Putamen (tissue), 1 donor: ENCODE measurements at places on chromosomes 1 and 21.

DNA sequence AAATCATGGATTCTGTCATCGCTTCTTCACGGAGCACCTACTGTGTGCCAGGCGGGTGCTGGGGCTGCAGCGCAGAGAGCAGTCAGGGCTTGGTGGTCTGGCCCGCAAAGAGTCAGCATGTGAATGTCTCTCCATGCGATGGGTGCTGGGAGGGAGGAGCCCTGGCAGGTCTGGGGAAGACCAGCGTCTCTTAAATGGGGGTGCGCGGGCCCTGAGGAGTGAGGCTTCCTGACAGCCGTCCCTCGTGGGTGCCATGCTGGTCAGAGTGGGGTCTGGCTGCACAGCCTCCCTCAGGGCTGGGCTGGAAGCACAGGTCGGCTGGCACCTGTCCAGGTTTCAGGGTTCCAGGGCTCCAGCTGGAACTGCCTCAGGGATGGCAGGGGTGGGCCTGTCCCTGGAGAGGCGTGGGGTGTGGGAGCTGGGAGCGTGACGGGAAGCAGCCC is 18.5 kb downstream of the TP73 start:
- DNase-seq, result no peak

- DNase-seq, result no peak
Measured at GRCh38 chr1:248881261-248881660, 22.4 kb upstream of the ZNF692 start.

- no peak for DNase-seq
Measured at GRCh38 chr1:29591601-29592260, 355.4 kb downstream of the PTPRU start.

DNA sequence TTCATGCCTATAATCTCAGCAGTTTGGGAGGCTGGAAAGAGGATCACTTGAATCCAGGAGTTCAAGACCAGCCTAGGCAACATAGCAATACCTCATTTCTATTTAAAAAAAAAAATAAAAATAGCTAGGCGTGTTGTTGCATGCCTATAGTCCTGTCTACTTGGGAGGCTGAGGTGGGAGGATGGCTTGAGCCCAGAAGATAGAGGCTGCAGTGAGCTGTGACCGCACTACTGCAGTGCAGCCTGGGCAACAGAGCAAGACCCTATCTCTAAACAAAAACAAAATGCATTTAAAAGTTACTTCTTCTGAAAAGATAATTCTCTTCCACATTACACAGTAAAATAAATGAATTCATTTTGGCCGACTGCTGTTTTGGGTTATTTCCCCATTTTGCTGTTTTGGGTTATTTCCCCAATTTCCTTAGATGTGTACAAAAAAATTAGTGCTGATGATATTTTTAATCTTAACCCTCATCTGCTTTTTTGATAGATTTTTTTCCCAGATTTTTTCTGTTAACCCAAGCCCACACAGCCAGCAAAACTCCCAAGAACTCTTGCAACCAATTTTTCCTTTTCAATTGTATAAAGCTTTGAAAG is 23.0 kb upstream of the SAMSN1 start:
- no peak for DNase-seq

GRCh38 chr1:201759194-201759815 is 69.7 kb upstream of the IPO9 start:
- DNase-seq, result no peak

- no peak for DNase-seq
Measured at GRCh38 chr1:117335376-117336086, 31.7 kb upstream of the MAN1A2 start.

DNA sequence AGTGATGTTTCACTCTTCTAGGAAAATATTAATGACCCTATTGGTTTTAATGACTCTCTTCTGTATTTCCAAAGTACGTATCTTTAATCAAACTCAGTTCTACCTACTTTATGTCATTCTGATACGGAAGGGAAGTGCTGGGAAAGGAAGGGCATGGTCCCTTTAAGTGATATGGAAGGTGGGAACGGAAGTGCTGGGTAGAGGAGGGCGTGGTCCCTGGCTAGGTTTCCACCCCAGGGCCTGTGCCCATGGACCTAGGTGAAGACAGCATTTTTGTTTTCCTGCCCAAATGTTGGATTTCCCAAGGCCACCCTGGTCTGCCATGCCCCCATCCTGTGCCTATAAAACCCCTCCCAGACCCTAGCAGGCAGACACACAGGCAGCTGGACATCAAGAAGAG is 24.0 kb downstream of the RGS4 start:
- DNase-seq, result no peak

GRCh38 chr1:18798946-18799345 is 60.5 kb downstream of the TAS1R2 start:
- no peak for DNase-seq

GRCh38 chr1:35886577-35887431 is 3.8 kb downstream of the AGO1 start:
- DNase-seq, result no peak

- no peak for DNase-seq
Measured at GRCh38 chr1:115753361-115753760, 15.2 kb downstream of the CASQ2 start.

DNA sequence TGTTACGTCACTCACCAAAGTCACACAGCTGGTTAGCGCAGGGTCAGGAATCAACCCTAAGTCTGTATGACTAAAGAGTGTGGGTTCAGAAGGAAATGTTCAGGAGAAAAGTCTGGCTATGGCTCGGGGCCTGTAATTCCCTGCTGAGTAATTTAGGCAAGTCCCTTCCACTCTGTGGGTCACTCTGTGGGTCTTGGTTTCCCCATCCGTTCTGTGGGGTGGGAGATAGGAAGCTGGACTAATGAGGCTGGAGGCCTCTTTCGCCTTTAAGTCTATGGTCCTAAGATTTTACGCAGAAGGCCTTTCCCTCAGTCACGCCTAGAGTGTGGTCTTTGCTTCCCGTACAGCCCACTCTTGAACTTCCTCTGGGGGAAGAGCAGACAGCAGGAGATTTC is 14.3 kb upstream of the MED18 start:
- no peak for DNase-seq

DNA sequence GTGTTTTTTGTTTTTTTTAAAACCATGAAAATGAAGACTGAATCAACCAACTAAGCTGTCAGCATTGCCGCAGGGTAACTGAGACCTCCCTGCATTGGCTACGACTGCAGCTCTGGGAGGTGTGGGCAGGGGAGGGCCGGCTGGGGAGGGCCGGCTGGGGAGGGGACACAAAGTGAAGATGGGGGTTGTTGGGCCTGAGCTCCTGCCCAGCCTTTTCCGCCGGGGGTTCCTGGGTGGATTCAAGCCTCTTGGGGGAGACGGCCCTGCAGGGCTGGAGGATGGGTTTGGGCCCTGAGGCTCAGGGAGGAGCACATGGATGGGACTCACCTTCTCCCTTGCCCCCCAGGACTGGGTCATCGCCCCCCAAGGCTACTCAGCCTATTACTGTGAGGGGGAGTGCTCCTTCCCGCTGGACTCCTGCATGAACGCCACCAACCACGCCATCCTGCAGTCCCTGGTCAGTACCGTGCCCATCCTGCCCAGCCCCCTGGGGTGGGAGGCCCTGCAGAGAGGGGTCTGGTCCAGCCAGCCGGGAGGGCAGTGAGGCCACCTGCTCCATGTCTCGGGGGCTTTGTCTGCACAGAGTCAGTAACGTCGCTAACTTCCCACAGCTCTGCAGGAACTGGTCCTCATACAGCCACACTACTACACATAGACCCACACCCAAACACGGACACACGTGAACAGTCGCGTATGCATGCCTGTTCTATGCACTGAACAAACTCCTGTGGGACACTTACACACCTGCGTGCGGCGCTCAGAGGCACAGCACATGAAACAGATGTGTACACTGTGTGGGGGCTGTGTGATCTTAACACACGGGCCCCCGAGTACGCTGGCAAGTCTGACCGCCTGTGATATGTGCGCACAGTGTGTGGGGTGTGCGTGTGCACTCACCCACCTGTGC is 31.5 kb downstream of the BMP8A start:
- no peak for DNase-seq

DNA sequence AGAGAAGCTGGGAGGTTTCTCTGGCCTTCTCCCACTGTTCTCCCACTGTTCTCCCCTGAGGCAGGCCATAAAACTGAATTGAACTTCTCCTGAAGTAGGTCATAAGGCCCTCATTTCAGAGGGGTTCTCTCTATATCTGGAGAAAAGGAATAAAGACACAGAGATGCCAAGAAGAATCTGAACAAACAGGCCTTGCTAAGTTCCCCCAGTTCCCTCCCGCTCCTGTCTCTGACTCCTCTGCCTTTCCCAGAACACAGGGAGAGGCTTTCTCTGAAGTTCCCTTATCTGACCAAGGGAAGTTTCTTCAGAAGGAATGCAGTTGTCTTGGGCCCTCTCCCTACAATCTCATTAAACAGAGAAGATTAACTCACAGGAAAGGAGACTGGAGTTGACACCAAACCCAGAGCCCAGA is 83.4 kb downstream of the SLC16A1 start:
- DNase-seq, result no peak

GRCh38 chr21:29287383-29287782 is 11.3 kb upstream of the BACH1 start:
- DNase-seq, result no peak

GRCh38 chr1:243620096-243620495 is 229.9 kb downstream of the AKT3 start:
- no peak for DNase-seq

GRCh38 chr1:23417570-23417969 is 7.0 kb downstream of the TCEA3 start:
- DNase-seq, result no peak

DNA sequence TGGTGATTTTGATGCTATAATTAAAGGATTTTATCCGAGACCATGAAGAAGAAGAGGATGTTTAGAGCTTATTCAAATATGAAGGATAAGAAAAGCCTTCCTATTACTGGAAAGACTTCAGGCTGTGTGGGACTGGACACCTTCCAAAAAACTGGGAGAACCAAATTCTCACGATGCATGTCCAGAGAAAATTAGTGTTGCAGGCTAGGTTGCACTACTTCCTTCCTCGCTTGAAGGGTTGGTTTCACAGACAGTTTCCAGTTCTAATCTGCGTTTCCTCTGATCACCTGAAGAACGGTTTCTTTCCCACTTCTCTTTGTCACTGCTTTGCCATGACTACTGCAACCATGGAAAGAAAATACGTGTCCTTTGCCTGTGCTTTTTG is 2.0 kb downstream of the MTARC2 start:
- DNase-seq, result no peak

GRCh38 chr21:27515676-27516075 is 548.8 kb upstream of the ADAMTS5 start:
- no peak for DNase-seq
